ENCODE measurements at places on chromosomes 13 and 19.

- DNase-seq = no peak
These were observed 2220.8 kb upstream of the PCDH20 start for GRCh38 chr13:63636316-63636993.

- DNase-seq = peak; percentile 18
These were observed 26.2 kb downstream of the ZNF160 start for GRCh38 chr19:53076984-53077383.

GRCh38 chr13:30340331-30341250 is 33.2 kb upstream of the KATNAL1 start:
- DNase-seq = no peak

- DNase-seq = no peak
These were observed 85.2 kb upstream of the PCDH8 start for GRCh38 chr13:52933547-52934210.

DNA sequence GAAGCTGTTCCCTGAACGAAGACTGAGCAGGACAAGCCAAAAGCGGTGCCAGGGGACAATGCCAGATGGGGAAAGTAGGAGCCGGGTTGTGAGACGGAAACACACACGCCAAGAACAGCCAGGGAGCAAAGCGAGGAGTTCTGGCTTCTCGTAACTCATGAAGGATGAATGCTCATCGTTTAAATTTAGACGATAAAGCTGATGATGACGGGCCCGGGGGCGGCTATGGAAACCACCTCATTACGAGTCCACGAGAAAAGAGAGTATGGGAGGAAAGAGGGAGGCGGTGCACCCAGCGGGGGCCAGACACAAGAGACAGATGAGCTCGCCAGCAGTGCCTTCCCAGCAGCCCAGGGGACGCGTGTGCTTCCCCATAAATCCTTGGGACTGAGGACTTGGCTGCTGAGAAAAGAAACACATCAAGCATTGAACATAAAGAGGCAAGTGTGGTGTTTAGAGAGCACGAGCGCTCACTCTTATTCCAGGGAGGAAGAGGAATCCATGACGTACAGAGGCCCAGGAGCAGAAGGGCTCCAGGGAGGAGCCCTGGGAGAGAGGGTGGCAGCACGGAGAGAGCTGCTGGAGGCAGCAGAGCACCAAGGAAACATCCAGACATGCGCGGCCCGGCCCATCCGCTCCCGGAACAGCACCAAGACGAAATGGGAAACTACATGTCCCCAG is 70.7 kb downstream of the EPS15L1 start:
- DNase-seq = no peak

- DNase-seq = no peak
These were observed 15.0 kb upstream of the CLC start for GRCh38 chr19:39752795-39753194.

- no peak for DNase-seq
These were observed 91.3 kb downstream of the ZMYM2 start for GRCh38 chr13:20049558-20050473.

DNA sequence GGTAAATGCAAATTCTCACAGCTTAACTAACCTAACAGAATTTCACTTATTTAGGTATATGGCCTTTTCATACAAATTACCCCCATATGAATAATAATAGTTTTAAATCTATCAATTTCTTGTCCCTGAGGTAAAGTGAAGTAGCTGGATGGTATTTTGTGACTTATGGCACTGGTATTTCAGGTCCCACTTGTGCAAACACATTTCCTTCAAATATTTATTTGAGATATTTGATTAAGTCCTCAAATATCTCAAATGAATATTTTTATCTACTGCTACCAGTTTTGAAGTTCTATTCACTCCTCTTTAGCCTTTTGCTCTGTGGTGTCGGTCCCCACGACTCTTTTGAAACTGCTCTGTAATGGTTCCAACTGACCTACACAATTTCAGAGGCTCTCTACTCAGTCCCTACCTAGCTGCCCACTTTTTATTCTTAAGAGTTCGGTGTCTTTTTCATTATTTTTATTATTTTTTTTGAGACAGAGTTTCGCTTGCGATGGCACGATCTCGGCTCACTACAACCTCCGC is 59.6 kb upstream of the ZDHHC20 start:
- DNase-seq = no peak

GRCh38 chr19:56400485-56400884 is 3.6 kb upstream of the ZNF583 start:
- no peak for DNase-seq

DNA sequence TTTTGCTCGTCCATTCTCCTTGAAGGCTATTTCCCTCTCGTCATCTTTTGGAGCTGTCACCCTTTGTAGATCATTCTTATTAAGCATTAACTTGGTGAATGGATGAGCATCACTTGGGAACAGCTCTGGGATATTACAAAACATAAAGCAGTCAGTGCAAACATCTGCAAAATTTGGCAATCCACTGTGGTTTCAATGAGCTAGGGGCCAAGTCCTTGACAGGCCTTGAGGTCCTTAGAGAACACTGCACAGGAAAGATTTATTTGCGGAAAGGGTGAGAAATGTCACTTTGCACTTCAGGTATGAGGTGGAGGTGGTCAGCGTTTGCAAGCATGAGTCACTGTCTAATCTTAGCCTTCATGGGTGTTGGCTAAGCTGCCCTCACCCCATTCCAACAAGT is 239.7 kb upstream of the MAB21L1 start:
- no peak for DNase-seq

- no peak for DNase-seq
These were observed 77.3 kb downstream of the ZIC5 start for GRCh38 chr13:99894105-99894839.

DNA sequence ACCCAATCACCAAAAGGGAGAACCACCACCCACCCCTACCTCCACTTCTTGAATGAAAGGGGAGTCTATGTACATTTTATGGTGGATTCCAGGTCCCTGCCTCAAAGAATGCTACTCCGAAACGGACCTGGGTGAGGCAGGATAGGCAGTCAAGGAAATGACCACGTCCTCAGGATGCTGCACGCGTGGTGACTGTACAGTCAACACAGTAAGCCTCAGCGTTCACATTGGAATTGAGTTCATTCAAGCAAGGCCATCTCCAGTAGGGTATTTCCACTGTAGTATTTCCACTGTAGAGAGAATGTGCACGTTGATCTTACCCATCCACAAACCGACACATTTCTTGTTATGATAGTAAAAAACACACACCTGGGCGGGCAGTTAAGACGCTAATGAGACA is 16.9 kb downstream of the ZSCAN5C start:
- DNase-seq = no peak

DNA sequence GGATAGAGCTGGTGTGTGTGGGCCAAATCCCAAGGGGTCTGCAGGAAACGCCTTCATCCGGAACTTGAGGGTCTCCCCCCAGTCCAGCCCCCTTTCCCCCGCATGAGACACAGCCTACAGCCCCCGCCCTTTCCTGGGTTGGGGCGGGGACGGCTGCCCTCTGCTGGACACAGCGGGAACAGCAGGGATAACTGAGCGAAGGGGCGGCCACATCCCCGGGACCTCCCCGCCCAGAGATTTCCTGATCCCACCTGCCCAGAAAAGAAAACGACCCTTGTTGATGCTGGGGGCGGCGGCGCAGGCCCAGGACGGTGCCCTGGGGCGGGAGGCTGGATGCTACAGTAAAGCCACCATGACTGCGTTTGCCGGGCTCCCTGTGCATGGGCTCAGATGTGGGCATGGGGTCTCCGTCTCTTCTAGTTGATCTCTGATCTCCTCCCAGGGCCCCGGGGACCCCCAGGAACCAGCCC is 14.2 kb downstream of the ONECUT3 start:
- peak; percentile 65 for DNase-seq

DNA sequence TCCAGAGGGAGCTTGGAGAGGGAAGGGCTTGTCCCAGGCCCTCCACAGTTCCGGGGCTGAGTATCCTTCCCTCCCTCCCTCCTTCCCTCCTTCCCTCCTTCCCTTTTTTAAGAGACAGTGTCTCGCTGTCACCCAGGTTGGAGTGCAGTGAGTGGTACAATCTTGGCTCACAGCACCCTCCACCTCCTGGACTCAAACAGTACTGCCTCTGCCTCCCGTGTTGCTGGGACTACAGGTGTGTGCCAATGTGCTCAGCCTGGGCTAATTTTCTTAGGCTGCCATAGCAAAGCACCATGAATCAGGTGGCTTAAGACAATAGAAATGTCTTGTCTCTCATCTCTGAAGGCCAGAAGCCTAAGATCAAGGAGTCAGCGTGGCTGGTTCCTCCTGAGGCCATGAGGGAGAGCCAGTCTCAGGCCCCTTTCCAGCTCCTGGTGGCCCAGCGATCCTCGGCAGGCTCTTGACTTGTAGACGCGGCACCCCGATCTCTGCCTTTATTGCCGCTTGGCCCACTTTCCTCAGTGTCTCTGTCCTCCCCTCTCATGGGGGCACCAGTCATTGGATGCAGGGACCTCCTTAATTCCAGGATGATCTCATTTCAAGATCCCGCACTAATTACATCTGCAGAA is 47.5 kb downstream of the CRTC1 start:
- no peak for DNase-seq

DNA sequence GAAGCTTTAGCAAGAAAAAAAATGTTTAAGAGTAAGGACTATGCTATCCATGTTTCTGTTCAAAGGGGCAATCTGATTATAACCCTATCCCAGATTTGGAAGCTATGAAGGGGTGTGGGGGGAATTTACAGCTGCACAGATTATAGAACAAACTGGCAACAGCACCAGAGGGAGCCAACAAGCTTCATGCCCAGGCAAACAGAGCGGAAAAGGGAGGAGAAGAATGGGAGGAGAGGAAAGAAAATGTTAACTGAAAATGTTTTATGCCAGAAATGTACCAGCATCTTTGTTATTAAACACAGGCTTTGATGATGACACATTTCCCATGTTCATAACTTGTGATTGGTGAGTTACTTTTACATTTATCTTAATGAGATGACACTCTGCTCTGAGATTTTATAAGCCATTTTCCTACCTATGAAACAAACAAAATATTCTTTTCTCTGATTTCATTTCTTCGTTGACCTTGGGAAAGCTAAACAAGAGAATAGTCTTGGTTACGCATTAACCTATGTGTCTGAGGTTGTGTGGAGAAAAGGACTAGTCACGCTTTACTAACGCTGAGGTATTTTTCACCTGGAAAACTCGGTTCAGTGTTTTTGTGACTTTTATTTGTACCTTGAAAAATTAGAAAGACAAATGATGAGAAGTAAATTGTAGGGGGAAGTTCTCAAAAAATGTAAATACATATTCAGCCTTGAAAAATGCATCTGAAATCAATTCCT is 235.8 kb upstream of the MIR17HG start:
- no peak for DNase-seq

GRCh38 chr13:96202315-96202714 is 112.4 kb downstream of the HS6ST3 start:
- DNase-seq = no peak

- no peak for DNase-seq
These were observed 35.5 kb downstream of the SERTM1 start for GRCh38 chr13:36709136-36709890.

- peak; percentile 54 for DNase-seq
These were observed 1248.9 kb downstream of the SLITRK5 start for GRCh38 chr13:88919970-88920628.

DNA sequence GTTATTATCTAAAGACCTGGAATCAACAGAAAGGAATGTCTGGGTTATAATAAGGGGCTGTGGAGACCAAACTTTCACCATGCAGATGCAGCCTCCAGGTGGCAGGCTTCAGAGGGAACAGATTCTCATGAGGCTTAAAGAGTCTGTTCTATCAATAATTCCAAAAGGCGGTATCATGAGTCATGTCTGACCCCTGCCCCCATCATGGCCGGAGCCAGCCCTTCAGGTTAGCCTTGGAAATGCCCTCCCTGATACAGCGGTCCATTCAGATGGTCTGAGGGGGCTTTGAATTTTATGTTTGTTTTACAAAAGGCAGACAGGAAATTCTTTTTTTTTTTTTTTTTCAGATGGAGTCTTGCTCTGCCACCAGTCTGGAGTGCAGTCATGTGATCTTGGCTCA is 21.7 kb upstream of the LAMP1 start:
- peak; percentile 55 for DNase-seq

GRCh38 chr19:55654323-55654867 is 440 bp upstream of the U2AF2 start:
- DNase-seq = peak; percentile 100

- no peak for DNase-seq
These were observed 55.7 kb downstream of the GGACT start for GRCh38 chr13:100532836-100533435.

DNA sequence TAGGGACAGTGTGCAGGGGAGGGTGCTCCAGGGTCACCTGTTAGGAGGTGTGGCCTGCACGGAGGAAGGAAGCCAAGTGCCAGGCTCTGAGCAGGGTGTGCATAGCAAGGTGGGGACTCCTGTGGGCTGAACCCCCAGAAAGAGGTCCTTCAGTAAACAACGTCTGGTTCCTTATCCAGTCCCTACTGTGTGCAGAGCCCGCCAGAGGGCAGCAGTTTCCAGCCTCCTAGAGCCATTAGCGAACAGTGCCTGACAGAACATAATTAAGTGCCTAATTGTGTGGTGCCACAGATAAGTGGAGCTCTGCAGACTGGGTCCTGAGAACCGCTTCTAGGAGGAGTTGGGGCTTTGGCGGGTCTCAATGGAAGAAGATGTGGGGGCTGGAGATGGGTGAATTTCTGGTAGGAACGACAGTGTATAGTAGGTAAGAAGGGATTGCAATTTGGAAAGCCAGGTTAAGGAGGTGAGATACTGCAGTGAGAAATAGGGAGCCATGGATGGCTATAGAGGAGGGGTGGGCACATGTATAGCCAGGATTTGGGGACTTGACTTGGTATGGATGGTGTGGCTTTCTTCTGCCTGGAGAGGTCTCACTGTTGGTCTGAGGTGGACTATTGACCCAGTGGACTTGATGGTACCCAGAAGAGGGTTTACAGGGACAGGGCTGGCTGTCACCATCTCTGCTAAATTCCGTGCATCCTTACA is 323.1 kb downstream of the ZNF536 start:
- no peak for DNase-seq

DNA sequence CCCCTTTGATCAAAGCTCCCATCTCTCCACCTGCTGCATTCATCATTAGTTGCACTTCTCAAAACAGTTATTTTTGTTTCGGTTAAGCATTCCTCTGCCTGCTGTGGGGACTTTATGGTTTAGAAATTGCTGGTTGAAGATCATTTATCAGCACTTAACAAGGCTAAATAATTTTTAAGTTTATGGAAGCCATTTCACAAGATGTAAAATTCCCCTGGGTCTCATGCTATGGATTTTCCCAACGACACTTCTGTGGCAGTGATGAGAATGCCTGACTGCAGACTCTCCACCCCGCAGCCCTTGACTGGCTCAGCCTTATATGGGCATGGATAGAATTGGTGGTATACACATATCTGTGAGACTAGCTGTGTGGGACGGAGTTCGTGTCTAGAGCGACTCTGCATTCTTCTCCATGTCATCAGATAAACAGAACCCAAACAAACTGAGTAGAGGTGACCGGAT is 52.8 kb downstream of the COL4A2 start:
- no peak for DNase-seq
